ENCODE measurements at places on chromosomes 7 and 10. TPM values are rescaled to one million over a fixed set of nuclear protein-coding genes. Genes with fewer than 3 reads are reported as not detected.

DNA sequence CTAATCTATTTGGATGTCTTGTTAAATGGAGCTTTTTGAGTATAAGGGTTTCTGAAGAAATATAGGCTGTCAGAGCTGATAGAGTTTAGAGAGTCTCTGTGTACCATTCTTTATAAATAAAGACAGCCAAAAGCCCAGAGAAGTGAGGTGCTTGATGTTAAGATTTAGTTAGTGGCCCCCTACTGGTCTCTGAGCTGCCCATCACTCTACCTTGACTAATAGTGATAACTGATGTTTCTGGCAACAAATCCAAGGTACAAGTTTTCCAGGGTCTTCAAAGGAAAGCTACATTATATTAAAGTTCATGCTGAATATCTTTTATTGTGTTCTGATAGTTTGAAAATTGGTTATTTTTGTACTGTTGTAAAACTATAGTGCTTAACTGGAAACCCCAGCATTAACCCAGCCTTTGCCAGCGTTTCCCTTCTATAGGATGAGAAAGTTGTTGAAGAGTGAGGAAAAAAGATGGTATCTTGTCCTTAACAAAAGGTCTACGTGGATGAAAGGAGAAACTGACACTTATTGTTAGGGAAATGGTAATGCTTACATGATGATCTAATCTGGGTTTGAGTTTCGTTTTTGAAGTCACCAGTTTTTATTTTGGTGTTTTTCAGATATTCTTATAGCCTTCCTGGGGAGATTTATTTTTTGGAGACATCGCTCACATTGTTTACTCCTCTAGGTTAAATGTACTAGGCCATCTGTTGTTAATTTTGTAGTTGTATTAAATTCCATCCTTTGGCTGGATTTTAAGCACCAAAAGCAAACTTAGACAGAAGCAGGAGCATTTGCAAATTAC lies 79.0 kb downstream of the AUTS2 start:
- H3K4me1 ChIP-seq, result no peaks in the 10 kb centered on the region
- no peak for DNase-seq
- no peak overlapping the region for H3K27ac ChIP-seq
- H3K36me3 ChIP-seq, result no peaks in the 10 kb centered on the region

DNA sequence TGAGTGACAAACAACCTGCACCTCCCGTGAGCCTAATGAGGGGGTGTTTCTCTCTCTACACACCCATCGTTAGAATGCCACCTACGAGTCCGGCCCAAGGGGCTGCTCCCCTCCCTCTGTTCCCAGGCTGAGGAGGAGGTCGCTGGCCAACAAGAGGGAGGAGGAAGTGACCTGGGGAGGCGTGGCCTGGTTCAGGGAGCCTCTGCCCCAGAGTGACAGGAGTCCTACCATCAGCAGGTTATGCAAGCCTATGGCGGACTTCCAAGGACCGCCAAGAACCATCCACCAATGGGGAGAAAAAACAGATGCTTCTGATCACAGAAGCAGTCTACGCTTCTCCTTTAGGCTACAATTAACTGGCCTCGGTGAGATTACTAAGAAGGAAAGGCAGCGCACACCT lies 12.3 kb upstream of the EGFR start:
- no peak overlapping the region for H3K27ac ChIP-seq
- no peaks in the 10 kb centered on the region for H3K4me1 ChIP-seq
- H3K36me3 ChIP-seq, result no peaks in the 10 kb centered on the region
- peaks cover 26% of the 10 kb centered on the region for H3K27me3 ChIP-seq

DNA sequence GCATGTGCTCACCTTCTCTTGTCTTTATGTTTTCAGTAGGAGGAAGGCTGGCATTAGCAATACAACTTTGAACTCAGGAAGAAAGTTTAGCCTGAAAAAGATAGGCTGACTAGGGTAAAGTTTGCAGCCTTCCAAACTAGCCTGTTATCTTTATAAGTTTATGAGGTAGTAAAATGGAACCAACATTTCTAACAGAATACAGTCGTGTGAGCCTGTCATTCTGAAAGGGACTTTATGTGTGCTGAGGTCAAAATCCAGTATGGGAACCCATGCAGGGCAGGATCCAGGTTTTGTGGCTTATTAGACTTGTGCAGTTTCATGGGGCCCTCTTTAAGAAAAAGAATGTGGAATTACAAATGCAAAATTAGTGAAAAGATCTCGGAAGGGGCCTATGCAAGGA lies 201.0 kb upstream of the PRPS1L1 start:
- H3K4me3 ChIP-seq, result no peak overlapping the region
- no peak overlapping the region for H3K27ac ChIP-seq
- no peak for DNase-seq
- no peaks in the 10 kb centered on the region for H3K36me3 ChIP-seq

DNA sequence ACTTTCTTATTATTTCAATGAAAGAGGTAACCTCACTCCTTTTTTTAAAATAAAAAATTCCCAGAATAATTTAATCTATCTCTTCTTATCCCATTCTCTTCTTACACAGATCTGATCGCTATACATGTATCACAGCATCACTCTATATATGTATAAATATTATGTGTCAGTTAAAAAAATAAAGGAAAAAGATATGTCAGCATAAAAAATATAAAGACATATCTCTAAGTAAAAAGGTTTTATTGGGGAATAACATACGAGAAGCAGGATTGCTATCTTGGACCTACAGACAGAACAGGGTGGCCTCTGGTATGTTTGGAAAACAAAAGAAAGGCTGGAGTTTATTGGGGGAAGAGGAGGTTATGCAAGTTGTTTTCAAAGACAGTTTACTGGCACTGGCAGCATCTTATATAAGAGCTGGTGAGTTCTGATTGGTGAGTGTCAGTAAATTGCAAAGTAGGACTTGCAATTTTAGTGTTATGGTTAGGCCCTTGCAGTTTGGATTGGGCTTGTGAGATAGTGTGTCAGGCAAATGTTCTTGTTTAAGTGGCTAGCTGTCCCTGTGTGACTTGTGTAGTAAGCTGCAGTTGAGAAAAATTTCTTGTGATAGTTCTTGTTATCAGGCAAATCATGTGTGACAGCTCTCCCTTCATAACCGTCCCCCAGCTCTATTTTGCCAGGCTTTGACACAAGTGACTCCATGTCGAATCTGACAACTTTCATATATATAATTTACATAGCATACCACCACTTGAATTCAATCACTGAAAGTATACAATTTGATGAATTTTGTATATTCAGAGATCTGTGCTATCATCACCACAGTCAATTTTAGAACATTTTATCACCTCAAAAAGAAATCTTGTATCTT lies 118.2 kb downstream of the HBP1 start:
- no peak overlapping the region for H3K4me3 ChIP-seq
- no peak for DNase-seq

GRCh38 chr10:2935647-2936386 lies 131.5 kb upstream of the PFKP start:
- DNase-seq, result no peak
- no peaks in the 10 kb centered on the region for H3K36me3 ChIP-seq
- H3K4me1 ChIP-seq, result no peaks in the 10 kb centered on the region
- H3K27ac ChIP-seq, result no peak overlapping the region
- no peak overlapping the region for H3K4me3 ChIP-seq
- peaks cover 27% of the 10 kb centered on the region for H3K27me3 ChIP-seq

DNA sequence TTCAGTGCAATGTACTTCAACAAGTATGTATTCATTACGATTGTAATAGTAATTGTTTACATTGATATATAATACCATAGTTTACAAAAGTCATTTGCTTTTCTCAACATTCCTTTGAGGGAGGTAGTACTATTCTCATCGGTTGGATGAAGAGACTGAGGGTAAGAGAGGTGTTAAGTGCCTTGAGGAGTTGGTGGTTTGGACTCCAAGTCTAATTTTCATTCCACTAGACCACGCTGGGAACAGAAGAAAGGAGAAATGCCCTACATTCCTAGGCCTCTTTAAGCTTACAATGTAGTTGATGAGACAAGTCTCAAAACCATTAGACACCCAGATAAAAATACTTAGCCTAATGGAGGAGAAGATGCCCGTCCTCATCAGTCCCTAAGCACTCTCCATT lies 28.6 kb downstream of the CDK1 start:
- H3K4me3 ChIP-seq, result no peak overlapping the region
- H3K27ac ChIP-seq, result no peak overlapping the region
- no peaks in the 10 kb centered on the region for H3K4me1 ChIP-seq
- H3K27me3 ChIP-seq, result no peaks in the 10 kb centered on the region
- no peak for DNase-seq

DNA sequence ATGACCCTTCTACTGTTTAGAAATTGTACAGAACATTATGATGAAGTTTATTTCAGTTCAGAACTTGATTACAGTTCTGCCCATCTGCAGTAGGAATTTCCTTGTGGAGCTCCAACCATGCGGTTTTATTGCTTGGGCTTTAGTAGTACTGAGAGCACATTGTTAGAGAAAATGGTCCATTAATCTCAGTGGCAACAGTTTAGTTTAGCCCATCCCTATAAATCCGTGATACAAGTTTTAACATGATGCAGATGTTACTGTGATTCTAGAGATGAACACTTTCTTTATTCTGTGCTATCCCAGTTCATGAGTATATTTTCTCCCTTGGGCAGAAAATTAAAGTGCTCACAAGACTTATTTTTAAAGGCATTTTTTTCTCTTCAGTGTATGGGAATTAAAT lies 84.8 kb upstream of the FZD8 start:
- no peaks in the 10 kb centered on the region for H3K4me1 ChIP-seq
- H3K4me3 ChIP-seq, result no peak overlapping the region
- H3K36me3 ChIP-seq, result no peaks in the 10 kb centered on the region
- no peak overlapping the region for H3K27ac ChIP-seq
- peaks cover 7% of the 10 kb centered on the region for H3K27me3 ChIP-seq
- no peak for DNase-seq

- peaks cover 76% of the 10 kb centered on the region for H3K4me1 ChIP-seq
- no peak for DNase-seq
- no peaks in the 10 kb centered on the region for H3K27me3 ChIP-seq
- peaks cover 29% of the 10 kb centered on the region for H3K36me3 ChIP-seq
- no peak overlapping the region for H3K4me3 ChIP-seq
- peak overlapping the region; percentile 58 for H3K27ac ChIP-seq
Observed at GRCh38 chr7:55538538-55538937, 33.8 kb downstream of the VOPP1 start.

HOXA2 gene
- total RNA-seq, result not detected

LMOD2 gene
- total RNA-seq, result not detected

PKD2L1 gene
- not detected for total RNA-seq

GRCh38 chr10:12847361-12847975 lies 154.0 kb downstream of the CCDC3 start:
- no peak overlapping the region for H3K27ac ChIP-seq
- no peak overlapping the region for H3K4me3 ChIP-seq
- peak; percentile 71 for DNase-seq
- peaks cover 15% of the 10 kb centered on the region for H3K27me3 ChIP-seq
- H3K36me3 ChIP-seq, result no peaks in the 10 kb centered on the region

DNA sequence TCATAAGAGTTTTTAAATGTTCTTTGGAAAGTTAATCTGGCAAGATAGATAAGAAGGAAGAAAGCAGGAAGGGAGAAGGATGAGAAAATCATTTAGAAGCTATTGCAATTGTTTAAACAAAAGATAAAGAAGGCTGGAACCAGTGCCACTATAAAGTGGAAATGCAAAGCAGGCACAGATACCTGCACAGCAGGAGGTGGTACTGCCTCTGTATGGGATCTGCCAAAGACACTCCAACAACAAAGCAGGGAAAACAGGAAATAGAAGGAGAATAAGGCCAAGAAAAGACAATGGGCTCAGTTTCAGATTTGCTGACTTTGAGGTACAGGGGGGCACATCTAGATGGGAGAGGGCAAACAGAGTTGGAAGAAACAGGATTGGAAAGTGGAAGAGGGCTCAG lies 138.6 kb downstream of the PPP1R17 start:
- no peaks in the 10 kb centered on the region for H3K36me3 ChIP-seq
- no peak overlapping the region for H3K4me3 ChIP-seq
- DNase-seq, result no peak
- no peak overlapping the region for H3K27ac ChIP-seq

DNA sequence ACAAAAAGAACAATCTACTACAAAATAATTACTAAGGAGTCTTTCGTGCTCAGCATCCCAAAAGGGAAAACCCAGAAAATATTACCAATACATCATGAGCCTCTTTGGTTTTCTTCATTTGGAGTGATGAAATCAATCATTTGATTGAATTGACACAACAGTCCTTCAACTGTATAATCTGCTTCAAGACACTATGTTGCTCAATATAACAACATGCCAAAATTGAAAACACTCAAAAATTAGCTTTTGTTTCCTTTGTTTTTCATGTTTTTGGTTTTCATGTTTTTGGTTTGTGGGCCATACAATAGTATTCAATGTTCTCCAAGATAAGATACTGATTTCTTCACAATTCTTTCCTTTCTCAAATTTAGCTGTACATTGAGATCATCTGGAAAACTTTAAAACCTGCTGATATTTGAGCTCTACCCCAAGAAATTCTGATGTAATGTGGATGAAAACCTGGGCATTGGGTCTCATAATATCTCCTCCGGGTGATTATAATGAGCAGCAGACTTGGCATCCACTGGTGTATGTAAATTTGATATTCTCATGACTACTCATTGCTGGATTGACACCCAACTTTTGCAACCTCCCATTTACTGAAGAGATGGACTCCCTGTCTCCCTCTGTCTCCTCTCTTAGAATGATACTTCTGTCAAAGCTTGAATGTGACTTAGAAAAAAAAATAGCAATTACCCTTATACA lies 4.6 kb downstream of the SOSTDC1 start:
- H3K4me1 ChIP-seq, result peaks cover 2% of the 10 kb centered on the region
- no peaks in the 10 kb centered on the region for H3K27me3 ChIP-seq
- no peaks in the 10 kb centered on the region for H3K36me3 ChIP-seq
- no peak overlapping the region for H3K27ac ChIP-seq

DNA sequence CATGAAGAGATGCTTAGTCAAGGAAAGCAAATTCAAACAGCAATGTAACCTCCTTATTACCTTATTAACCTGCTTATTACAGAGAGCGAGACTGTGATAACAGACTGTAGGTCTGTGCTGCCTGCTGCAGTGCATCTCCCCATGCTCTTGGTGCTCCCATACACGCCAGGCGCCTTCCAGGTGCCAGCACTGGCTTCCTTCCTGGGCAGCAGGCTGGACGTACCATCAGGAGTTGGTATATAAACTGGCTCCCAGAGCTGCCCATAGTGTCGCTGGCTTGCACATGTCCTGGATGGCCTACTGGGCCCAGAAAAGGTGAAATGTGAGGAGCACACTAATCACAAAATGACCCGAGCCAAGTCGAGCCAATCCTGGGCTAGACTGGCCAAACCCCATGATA lies 13.5 kb downstream of the ATP6V0E2 start:
- H3K4me1 ChIP-seq, result peaks cover 3% of the 10 kb centered on the region
- H3K27me3 ChIP-seq, result no peaks in the 10 kb centered on the region
- H3K4me3 ChIP-seq, result no peak overlapping the region
- no peak overlapping the region for H3K27ac ChIP-seq
- H3K36me3 ChIP-seq, result peaks cover 4% of the 10 kb centered on the region

RARRES2 gene
- not detected for total RNA-seq
